ENCODE measurements at places on chromosomes 13 and 19.
A peak's percentile ranks its signal among the peaks of the same experiment; 100 is the strongest.

DNA sequence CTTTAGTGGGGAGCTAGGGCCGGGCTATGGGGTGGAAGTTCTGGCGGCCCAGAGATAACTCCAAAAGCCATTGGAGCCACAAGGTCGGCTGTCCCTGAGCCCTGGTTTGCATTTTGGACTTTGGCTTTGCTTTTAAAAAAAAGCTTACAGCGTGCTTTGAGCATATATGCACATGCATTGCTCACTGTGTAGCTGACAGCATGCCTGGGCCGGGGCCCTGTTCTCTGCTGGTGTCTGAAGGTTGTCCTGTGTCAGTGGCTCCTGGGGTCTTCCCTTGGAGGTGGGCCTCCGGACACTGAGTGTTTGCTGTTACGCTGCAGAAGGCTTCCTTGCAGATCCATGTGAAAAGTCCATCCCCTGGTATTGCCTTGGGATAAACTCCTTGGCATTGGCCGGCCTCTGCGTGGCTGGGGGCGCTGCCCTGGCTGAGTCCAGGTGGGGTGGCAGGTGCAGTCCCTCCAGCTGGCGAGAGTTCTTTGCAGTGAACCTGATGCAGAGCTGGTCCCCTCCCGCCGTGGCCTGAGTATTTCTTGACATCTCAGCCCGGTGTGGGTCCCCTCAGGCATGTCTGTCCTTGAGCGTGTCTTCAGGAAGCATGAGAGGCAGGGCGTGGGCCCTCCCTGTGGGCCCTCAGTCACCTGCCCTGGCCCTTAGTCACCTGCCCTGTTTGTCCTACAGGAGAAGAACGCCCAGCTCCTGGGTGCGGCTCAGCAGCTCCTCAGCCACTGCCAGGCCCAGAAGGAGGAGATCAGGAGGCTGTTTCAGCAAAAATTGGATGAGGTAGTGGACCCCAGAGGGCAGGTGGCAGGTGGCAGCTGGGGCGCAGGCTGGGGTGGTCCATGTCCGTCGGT, 23.0 kb downstream of the PLEKHJ1 start:
- DNase-seq, result no peak

- DNase-seq, result no peak
Observed at GRCh38 chr13:31968473-31968872, 63.1 kb upstream of the FRY start.

DNA sequence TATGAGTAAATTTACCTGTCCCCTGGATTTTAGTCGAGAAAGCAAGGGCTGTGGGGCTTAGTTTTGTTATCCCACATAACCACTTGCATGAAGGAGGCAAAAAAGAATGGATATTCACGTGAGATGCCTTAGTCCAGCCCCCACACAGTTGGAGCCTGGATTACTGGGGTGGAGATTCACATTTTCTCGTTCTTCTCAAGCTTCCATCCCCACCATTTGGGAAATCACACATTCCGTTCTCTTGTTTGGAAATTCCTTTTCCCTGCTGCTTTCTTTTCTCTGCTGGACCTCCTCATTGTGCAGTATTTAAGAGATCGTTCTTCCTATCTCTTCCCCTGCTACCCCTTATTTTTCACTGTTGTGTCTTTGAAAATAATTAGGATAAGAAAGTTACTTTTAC, 45.1 kb upstream of the FARP1 start:
- no peak for DNase-seq

GRCh38 chr19:56839652-56840450, 675 bp downstream of the PEG3 start:
- DNase-seq, result no peak

GRCh38 chr19:45153339-45154063, 7.3 kb downstream of the NKPD1 start:
- DNase-seq, result no peak

DNA sequence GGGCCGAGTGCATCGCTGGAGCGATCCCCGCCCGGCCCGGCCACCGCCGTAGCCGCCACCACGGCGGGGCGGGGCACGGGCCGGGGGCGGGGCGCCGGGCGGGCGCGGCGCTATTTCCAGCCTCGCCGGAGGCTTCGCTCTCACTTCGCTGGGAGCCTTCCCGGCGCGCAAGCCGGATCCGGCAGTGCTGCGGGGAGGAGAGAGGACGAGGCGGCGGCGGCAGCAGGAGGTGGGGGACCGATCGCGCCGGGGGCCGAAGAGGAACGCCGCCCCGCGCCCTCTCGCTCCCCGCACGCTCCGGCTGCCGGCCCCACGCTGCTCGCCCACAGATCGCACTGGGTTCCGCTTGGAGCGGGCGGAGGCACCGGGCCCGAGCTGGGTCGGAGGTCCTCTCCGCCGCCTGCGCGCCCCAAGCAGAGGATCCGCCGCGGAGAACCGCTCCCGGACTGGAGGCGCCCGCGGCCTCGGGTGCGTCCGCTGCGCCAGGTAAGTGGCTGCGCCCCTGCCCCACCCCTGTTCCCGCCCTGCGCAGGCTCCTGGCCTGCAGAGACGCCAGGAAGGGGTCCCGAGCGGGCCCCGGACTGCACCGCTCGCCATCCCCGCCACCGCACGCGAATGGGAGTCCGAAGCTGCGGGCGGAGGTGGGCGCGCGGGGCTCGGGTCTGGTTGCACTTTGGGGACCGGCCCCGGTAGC, at the start of gene CHST8:
TSS of gene CHST8 (plus strand) at position 143 of the 694 bp plus-strand sequence. CDS start 67,309 bp downstream, outside the sequence.
- DNase-seq, result no peak

- no peak for DNase-seq
Observed at GRCh38 chr13:32233062-32233461, 82.1 kb downstream of the ZAR1L start.

GRCh38 chr13:43965459-43965845, 85.7 kb downstream of the LACC1 start:
- no peak for DNase-seq

DNA sequence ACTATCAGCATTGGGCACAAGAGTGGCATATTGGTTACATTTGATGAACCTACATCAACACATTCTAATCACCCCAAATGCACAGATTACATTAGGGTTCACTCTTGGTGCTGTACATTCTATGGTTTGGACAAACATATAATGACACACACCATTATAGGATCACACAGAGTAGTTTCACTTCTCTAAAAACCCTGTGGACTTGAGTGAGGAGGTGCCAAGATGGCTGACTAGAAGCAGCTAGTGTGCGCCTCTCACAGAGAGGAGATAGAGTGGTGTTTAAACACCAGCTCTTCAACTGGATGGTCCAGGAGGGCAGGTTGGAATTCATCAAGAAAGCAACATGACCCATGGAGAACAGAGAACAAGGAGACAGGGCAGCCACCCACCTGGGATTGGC, 265.6 kb downstream of the TDRD3 start:
- DNase-seq, result no peak

DNA sequence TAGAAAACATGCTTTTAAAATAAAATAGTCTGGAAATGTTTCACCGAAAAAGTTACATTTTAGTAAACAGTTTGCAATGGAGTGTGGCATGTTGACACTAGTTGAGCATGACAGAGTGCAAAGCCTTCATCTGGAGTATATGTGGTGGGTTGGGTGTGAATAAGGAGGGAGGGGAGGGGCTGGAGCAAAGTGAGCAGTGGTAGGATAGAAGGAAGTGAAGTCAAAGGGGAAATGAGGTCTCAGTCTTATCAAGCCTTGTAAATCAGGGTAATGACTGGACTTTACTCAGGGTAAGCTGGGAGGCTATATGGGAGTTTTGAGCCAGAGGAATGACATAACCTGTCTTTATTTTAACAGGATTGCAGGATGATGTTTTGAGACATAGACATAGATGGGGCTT, 222.8 kb downstream of the PCDH20 start:
- no peak for DNase-seq

DNA sequence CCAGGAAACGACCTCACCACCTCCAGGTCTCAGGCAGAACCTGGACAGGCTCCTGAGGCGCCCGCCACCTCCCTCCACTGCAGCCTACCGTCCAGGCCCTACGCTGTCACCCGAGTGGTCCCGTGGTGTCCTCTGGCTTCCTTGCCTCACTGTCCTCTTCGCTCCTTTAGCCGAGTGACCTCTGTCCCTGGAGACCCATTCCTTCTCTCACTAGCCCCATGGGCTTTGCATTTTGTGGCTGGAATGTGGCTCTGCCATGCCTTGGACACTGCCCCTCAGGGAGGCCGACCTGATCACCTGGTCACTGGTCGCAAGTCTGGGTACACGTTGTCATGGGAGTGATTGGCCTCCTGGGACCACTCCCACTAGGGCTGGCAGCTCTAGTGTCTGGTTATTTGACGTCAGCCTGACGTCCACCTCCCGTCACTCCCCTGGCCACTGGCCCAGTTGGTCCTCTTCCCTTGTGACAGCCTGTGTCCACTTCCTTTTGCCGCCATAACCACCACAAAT, 17.9 kb downstream of the SLC25A42 start:
- DNase-seq, result peak; percentile 17

DNA sequence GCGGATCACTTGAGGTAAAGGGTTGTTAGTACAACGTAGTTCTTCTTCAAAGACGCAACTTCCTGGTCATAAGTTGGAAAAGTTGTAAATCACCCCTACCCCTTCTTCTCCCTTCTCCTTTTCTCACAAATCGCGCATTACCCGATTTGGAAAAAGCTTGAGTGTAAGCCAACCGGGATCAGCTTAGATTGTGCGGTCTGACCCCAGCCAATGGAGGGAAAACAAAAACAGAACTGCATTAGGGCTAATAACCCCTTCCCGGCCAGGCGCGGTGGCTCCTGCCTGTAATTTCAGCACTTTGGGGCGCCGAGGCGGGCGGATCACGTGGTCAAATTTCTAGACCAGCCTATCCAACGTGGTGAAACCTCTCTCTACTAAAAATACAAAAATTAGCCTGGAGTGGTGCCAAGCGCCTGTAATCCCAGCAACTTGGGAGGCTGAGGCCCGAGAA, 806 bp downstream of the ZNF90 start:
- DNase-seq, result no peak

DNA sequence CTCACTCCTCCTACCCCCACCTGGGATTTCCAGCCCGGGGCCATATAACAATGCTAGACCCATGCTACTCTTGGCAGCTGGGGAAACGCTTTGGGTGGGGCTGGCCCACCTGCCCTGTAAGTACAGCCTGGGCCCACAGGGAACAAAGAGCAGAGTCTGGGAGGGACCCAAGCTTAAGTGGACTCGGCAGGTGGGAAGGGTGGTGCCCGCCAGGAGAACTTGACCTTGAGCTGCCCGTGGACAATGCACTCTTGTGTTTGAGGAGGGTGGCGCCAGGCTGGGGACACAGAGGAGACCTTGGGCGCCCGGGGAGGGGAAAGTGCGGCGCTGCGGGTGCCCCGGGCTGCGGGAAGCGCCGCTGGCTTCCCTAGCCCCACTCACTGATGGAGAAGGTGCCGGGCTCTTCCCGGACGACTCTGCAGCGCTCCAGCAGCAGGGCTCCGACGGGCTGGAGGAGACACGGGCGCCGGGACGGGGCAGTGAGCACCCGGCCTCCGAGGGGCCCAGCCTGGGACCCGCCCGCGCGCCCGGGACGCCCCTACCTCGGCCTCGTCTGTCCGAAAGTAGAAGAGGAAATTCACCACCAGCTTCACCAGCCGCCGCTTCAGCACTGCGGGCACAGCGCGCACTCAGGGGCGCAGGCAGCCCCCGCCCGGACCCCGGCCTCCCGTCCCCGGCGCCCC, 607 bp downstream of the PLEKHJ1 start:
- DNase-seq, result peak; percentile 37

DNA sequence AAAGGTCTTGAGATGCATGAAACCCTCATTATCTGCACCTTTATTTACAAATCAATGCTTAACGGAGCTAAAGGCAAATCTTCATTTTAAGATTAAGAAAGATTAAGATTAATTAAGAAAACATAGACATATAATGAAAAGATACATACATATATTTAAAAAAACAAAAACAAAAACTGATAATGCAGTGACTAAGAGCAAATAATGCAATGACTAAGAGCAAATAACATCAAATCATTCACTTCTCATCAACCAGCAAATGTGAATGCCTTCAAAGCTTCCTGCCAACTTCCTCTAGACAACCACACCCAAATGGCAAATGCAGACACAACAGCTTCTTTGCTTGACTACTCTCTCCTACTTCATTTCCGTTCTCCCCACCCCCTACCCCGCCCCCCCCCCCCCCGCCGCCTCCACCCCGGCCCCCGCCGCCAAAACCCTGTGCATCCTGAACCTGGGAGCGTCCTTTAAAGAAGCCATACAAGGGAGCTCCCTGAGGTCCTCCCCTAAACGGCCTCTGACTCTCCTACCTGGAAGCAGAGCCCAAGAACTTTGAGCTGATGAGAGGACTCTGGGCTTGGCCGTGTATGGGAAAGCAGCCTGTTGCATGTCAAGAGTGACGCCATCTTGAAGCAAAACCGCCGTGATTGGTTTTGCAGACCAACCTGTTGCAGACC, 24.5 kb downstream of the TEX101 start:
- DNase-seq, result peak; percentile 35

DNA sequence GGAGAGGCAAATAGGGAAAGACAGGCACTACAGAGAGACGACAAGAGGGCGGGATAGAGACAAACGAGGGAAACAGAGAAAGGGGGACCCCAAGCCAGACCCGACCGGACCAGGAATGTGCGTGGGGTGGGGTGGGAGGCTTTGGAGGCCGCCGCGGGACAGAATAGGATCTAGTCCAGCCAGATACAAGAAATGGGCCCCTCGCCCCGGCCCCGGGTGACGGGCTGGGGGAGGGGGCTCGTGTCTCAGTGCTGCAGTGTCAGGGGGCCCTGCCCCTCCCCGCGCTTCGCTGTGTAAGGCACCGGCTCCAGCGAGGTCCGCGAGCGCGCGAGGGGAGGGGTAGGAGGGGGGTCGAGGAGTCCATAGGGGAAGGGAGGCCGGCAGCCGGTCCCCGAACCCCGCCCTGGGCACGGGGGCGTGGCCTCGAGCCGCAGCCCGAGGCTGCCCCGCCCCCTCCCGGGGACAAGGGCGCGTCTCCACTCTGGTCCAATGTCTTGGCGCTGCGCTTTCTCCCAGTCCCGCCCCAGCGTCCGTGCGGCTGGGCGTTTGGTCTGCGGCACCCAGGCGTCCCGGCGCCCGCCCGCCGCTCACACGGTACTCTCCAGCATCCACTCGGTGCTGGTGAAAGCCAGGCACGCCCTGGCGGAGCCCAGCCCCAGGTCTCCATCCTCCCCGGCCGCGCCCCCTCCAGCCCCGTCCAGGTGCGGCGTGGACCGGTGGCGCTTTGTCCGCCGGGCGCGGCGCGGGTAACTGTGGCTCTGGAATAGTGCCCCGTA, 11.0 kb downstream of the IFNL1 start:
- DNase-seq, result no peak

DNA sequence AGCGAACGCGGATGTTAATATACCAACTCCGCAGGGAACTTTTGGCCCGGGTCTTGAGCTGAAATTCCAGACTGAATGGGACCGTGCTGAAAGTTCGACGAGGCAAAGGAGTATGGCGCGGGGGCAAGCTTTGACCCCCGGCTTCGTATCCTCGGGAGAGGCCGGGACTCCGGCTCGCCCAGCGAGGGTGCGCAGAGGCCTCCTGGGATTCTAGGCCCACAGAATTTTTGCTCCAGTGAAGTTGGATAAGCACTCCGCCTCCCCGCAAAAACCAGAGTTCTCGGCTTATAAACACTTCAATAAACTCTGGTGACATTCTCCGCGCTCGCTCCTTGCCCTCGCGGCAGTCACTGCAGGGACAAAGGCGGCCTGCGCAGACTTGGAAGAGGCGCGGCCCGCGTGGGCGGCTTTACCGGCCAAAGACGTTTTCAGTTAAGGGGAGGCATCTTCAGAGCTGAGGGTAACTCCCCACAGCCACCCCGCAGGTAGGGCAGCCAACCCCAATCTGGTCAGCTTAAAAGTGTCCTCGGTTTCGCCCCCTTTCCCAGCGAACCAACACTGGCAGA, 112.6 kb downstream of the KCNRG start:
- DNase-seq, result no peak

GRCh38 chr13:85529218-85529594, 270.0 kb downstream of the SLITRK6 start:
- DNase-seq, result no peak

GRCh38 chr19:38812841-38813320, at the start of gene LGALS4:
LGALS4 (minus strand) TSS chr19:38812945; CDS start chr19:38812886, 59 bp downstream.
- DNase-seq, result no peak

Measured in myocyte (in vitro differentiated cells).